ENCODE measurements at places on chromosomes 1 and 21.

GRCh38 chr1:172895050-172895460 is 155.7 kb downstream of the TNFSF18 start:
- DNase-seq, result no peak

DNA sequence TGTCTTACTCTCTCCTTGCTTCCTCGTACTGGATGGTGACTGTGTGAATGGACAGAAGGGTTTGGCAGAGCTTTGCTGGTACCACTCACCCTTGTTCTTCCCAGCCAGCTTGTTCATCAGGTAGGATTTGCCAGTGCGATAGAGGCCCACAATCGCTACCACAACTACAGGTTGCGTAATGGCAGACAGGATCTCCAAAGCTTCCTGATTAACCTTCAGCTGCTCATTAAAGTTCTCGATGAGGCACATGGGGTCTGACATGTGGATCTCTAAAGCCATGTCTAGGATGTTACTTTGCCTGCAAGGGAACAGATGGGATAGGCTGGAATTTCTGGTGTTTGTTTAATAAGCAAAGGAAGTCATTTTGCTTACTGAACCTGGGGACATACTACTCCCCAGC is 3.4 kb downstream of the GBP5 start:
- DNase-seq, result no peak

DNA sequence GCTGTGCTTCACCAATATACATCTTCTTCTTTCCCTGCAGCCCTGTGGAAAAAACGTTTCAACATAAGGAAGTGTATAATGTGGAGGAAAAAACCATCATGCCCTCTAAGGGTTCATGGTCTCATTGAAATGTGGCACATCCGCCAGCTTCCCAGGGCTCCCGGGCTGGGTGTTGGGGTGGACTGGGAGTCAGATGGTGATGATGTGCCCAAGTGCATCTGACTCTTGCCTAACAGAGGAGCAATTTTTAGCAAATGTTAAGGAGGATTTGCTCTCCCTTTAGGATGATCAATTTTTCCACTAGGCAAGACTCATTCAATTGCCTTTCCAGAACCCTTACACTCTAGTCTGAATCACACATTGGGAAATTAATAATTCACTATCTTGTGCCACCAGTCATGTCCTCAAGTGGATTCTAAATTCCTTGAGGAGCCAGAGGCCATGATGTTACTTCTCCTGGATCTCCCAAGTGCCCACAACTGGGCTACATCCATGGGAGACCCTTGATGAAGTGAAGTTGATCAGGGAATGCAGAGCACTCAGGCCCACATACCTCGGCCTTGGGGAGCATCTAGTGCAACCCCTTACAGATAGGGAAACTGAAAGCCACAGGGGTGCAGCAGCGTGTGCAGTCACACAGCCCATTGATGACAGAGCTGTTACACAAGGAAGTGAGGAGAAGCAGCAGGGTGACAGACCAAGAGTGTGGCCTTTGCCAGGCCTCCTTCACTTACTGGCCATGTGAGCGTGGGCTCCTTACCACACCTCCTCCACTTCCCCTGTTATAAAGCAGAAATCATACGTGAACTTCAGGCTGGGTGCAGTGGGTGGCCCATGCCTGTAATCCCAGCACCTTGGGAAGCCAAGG is 100.0 kb upstream of the SLC44A3 start:
- DNase-seq, result no peak

DNA sequence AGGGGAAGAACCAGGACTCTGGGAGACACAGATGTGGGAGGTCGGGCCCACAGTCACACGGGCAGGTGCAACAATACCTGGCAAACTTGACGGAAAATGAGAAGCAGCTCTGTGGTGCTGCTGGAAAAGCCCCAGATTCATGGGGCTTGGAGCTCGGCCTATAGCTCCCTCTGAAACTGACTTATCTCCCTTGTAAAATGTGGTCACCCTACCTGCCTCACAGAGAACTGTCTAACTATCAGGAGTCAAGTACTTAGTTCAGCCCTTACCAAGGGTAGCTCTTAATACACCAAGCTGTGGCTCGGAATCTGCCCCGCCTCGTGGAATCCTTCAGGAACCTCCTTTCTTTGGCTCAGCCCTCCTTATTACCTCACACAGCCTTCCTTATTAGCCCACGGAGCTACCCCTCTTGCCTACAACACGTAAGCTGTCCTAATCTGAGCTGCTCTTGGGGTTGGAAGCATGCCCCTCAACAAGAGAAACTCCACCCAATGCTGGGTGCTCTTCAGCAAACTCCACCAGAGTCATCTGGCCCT is 68.9 kb downstream of the MRPL37 start:
- no peak for DNase-seq

GRCh38 chr1:222138095-222138494 is 396.2 kb upstream of the DUSP10 start:
- no peak for DNase-seq

DNA sequence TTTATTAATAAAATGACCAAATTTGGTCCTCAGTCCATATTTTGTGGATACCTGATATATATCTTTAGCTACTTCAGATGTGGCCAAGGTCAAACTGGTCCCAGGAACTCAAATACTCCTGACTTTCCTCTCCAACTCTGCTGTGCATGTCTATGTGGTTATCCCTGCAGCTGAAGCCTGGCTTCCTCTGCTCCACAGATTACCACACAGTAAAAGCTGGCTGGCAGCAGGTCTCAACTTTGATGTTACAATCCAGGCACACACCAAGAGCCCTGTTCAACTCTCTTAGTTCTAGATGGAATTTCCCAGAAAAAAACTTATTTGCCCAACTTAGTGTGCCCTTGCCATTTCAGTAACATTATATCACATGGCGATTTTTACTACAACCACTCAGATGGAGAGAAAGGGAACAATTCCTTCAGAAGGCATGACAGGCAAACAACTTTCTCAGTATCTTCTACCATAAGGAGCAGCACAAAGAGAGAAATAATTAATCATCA is 479.5 kb downstream of the PLPP3 start:
- DNase-seq, result peak; percentile 53

DNA sequence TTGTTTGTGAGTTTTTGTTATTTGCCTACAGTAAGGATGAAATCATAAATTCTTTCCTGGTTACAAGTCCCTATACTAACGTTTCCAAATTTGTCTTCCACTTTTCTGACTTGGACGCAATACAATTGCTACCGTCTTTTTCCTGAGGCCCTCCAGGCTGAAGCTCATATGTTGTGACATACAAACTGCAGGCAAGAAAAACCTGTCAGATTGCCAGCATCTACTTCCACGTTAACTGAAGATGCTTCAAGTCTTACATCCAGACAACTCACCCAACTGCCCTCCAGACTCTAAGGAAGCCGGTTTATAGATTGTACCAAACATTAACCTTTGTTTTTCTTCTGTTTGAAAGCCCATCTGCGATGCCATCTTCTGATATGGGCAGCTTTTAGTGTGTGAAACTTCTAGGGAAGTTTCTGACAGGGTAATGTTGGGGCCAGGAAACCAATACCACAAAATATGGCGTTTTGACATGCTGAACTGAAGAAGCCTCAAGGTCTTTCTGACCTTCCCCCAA is 21.4 kb upstream of the RNF11 start:
- DNase-seq, result peak; percentile 71

- DNase-seq, result no peak
Observed at GRCh38 chr1:111359376-111359775, 68.2 kb downstream of the OVGP1 start.

Data from AG08395 (cell line).